Stimulated activated CD4-positive, alpha-beta T cell treated with anti-CD3 and anti-CD28 coated beads, Interleukin-1b, Interleukin-23, amount 100 ng/mL, for 1 hour (primary cell): ENCODE measurements at places on chromosomes 5 and 9.

- no peak for DNase-seq
Measured at GRCh38 chr9:93023521-93023815, 35.0 kb upstream of the SUSD3 start.

DNA sequence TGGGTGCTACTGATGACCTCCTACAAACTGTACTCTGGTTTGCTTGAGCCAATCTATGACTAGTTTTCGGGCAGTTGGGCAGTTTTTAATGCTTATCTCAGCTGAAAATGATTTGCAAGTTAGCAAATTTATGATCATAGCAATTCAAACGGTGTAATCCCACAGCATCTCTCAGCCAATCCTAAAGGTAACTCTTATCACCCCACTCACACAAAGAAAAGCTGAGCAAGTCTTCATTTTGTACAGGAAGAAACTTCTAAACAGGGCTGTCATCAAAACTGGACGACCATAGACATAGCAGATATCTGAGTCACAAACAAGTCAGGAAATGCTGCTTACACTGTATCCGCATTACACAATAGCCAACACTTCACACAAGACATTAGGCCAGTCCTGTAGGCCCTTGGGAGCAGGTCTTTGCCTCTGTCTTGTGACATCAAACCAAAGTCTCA is 2.6 kb upstream of the ENC1 start:
- DNase-seq: no peak

DNA sequence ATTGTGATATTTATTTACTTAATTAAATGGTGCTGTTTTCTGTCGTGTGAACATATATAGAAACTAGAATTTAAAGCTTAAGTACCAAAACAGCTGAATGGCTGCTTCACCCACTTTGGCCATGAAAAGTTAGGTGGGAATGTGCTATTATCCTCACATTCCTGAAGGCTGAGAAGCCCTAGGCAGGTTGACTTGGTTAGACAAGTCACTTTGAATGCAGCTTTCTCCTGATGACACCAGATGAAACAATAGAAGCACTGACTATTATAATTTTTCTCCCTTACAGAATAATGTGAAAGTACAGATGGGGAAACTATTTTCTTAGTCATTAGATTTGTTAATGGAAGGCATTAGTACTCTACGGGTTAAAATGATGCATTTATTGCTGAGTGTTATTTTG is 65.1 kb upstream of the C5orf46 start:
- DNase-seq: no peak

GRCh38 chr5:56412601-56413379 is 179.7 kb upstream of the ANKRD55 start:
- DNase-seq: no peak

DNA sequence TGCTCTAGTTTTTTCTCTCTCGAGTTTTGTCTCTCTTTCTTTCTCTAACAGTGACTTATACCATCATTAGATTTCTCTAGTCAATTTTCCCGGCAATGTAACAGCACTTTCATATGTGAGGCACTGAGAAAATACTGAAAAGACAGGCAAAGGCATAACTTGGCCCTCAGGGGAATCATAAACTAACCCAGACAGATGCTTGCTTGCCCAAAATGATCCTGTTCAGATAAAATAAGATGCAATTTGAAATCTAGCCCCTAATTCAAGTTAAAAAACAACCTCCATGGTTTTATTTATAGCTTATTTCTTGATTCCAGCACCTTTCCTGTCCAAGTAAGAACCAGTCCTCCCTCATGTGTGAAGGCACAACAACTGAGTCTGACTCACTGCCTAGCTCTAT is 294.6 kb downstream of the GAS1 start:
- no peak for DNase-seq

DNA sequence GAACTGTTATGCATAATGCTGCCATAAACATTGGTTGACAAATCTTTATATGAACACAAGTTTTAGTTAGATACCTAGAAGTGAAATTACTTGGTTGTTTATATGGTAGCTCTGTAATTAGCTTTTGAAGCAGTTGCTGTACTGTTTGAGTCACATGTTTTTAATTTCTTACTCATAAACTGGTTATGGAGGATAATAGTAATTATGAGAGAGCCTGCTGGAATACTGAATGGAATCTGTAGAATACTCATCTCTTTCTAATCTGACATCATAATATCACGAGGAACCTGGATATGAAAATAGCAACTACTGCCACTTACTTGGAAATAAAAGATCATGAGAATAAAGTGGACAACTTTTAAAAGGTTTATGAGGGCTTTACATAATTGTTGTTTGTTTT is 509.2 kb downstream of the CETN3 start:
- DNase-seq: no peak

DNA sequence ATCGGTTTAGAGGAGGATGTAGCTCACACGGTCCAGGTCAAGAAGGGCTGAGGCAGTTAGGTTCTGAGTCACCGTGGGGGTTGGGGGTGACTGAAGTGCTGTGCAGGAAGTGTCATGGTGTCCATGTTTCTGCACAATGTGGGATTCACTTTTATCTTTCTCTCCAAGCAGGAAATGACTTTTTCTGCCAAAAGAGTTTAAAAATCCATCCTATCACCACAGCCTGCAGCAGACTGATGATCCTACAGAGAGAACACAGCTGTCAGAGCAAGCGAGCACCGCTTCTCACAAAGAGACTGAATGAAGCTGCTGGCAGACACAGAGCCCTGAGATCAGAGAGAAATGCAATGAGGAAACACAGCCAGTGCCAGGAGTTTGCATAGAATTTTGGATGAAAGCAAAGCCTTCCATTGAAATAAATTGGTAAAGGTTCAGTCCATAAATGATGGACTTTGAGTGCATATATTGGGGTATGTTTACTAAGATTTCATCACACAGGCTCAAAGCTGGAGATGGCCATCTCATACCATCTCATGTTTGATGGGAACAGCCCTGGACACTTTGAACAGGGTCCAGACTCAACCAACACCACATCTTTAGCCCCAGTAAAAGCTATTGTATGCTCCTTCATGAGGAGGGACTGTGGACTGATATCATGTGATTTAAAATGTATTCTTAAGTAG is 213.9 kb upstream of the FBXL7 start:
- DNase-seq: no peak

GRCh38 chr5:122145906-122146305 is 16.6 kb downstream of the ZNF474 start:
- no peak for DNase-seq

GRCh38 chr5:153340139-153340538 is 150.3 kb upstream of the GRIA1 start:
- DNase-seq: no peak

DNA sequence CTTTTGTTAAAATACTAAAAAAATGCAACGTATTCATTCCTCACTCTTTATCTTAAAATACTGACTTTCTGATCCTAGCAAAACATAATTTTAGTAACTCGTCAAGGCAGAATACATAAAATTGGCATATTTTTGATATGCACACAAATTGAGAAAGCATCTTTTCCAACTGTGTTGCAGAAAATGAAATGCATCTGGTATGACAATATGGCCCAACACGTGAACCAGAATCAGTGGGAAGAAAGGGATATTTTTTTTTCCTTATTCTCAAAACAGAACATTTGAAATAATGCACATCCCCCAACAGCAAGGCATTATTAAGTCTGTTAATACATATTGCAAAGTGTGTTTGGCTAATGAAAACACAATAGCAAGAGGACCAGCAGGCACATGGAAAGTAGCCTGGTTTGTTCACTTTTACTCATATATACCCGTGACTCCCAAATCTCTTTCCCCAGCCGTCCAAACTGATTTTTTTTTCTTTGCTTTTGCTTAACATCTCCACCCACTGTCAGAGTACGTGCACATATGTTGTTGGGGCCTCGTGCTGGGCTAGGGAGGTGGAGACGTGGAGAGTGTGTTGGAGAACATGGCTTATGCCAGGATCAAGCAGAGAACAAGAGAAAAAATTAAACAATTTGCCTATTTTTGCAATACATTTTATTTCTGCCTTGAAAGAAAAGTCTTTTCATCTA is 4.3 kb downstream of the MCTP1 start:
- DNase-seq: no peak

DNA sequence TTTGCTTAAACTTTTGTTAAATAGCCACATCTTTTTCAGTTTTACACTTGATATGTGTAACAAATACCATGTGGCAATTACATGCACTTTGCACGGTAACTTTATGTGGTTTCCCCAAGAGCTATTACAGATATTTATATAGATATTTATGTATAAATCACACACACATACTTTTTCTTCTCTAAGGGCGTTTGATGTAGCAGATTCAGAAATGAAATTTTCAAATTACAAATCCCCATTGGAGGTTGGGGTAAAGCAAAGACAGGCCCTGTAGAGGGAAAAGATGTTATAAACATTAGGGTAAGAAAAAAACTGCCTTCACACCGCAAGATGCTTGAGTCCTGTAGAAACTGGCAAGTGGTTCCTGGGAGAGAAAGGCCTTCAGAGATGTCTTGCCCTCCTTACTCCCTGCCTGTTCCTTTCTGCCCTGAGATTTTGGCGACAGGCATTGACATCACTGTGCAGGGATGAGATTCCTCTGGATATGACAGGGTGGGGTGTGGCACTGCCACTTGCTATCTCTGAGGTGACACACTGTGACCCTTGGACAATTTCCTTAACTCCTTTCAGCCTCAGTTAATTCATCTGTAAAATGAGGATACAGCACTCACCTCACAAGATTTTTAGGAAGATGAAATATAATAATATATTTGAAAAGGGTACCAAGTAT is 177.9 kb upstream of the TUT7 start:
- DNase-seq: no peak

DNA sequence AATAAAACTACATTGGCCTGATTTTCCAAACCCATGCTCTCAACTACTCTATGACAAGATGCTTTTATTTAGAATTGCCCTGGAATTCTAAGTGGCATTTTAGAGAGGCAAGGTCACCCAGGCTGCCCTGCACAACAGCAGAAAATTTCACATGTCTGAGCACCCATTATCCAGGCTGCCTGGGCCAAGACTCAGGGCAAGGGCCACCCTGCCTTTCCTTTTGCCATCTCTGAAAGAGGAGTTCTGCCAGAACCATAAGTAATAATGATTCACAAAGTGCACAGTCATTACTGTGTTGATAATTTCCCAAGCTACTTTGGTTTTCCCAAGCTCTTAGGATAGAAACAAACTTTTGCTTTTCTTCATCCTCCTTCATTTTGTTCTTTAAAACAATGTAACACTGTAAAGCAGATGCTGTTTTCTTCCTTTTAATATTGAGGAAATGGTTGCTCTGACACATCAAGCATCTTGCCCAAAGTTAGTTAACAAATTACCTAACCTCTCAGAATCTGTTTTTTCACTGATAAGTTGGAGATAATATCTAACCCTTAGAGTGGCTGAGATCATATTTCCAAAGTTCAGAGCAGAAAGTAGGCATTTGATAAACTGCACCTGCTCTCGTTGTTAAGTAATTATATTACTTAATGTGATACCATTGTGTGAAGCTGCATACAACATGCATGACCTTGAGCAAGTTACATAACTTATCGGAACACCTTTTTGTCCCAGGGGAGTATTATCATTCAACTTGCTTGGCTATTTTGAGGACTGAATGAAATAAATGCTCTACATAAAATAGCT is 325.6 kb downstream of the PRELID2 start:
- no peak for DNase-seq

DNA sequence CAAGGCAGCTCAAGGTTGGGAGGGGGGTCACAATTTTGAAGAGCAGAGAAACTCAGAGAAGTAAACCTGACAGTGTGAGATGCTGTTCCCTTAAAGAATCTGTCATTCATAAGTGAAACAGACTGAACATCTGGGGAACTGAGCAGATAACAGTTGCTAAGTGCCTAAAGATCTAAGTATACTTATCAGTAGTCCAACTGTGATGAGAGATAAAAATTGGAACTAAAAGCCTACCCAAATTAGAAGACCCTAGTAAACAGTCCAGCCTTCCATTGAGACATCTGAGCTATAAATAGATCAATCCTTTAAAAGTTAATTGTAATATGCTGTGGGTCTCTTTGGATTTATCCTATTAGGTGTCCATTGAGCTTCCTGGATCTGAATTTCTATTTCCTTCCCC is 692.8 kb upstream of the ZNF608 start:
- no peak for DNase-seq

GRCh38 chr9:17555362-17556054 is 23.4 kb upstream of the SH3GL2 start:
- no peak for DNase-seq

DNA sequence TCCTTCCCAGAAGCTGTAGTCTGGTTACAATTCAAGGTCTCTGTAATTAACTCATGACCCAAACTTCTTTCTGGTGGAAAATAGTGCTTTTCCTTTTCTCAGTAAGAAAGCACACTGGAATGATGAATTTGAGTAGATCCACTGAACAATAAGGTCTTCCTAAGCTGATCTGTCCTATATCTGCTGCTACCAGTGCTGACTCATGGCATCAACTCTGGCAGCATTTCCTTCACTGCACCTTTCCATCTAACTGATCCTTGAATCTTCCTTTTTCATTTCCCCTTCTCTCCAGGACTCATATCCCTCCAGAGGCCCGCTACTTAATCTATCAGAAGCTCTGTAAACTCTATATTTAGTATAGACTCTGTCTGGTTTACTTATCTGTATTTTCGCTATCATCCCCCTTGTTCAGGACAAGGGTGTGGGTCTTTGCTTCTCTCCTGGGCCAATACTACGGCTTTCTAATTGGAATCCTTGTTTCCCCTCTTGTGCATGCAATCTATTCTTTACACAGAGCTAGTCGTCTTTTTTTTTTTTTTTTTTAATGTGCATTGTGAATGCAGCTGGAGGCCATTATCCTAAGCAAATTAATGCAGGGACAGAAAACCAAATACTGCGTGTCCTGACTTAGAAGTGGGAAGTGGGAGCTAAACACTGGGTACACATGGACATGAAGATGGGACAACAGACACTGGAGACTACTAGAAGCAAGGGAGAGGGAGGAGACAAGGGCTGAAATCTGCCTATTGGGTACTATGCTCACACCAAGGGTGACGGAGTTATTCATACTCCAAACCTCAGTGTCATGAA is 192.2 kb upstream of the RPS23 start:
- DNase-seq: no peak

DNA sequence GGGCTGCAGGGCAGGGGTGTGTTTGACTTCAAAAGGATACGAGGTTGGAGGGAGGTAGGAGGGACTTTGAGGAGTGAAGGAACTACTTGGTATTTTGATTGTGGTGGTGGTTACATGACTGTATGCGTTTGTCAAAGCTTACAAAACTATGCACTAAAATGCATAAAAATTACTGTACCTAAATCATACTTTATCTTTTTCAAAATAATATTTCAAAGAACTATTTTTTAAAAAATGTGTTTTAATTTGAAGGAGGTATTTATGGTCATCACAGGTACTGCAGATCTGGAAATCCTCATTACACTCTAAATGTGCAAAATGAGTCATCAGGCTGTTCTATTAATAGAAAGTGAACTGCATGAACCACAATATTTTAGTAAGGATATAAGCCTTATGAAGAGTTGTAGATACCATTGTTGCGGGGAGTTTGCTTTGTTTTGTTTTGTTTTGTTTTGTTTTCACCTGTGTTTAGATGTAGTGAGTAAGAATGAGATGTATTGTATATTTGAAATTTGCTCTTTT is 116.9 kb downstream of the ARRDC3 start:
- no peak for DNase-seq

GRCh38 chr9:101398930-101399642 is 435 bp downstream of the ZNF189 start:
- no peak for DNase-seq

- no peak for DNase-seq
Measured at GRCh38 chr5:95973793-95974325, 12.2 kb upstream of the ELL2 start.

- no peak for DNase-seq
Measured at GRCh38 chr9:406886-407654, 192.4 kb downstream of the DOCK8 start.

GRCh38 chr5:11385251-11385900 is 518.9 kb downstream of the CTNND2 start:
- DNase-seq: no peak
